ENCODE measurements at places on chromosomes 6 and 20.

DNA sequence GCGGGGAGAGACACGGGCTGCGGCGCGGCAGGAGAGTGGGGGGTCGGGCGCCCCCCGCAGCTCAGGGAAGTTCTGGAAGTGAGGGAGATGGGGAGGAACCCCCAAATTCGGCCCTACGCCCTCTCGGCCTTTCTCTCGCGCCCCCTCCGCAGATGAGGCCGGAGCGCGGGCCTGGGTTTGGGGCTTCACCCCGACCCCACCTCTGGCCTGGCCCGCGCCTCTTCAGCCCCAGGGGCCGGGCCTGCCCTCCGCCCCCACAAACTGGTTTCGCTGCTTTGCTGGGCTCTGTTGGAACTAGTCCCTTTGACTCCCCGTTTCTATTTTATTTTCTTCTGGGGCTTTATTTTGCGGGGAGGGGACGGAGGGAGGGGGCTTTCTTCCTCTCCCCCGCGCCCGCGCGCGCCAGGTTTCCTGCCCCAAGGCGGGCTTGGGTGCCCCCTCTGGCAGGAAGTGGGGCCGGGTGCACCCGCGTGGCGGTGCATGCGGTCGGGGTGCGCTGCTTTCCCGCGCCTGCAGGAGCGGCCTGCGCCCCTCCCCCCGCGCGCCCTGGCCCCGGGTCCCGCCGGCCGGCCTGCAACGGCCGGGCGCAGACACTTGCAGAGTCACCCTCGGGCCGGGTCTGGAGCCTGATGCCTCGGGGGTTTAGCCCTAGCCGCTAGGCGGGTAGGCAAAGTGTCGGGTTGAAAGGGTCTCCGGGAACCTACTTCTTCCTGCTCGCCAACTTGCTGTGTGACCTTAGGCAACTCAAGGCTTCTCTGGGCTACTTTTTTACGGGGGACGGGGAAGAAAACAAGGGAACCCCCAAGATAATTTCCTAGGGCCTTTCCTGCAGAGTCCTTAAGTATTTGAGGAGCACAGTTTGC is 1.3 kb downstream of the HMGA1 start:
- no peaks in the 10 kb centered on the region for H3K27me3 ChIP-seq
- peak overlapping the region; percentile 86 for H3K27ac ChIP-seq
- peak; percentile 79 for DNase-seq
- peaks cover 22% of the 10 kb centered on the region for H3K4me1 ChIP-seq
- no peaks in the 10 kb centered on the region for H3K36me3 ChIP-seq

- H3K4me3 ChIP-seq, result no peak overlapping the region
- no peak for DNase-seq
- no peaks in the 10 kb centered on the region for H3K4me1 ChIP-seq
Measured at GRCh38 chr6:46773201-46773855, 19.9 kb upstream of the MEP1A start.

- peaks cover 29% of the 10 kb centered on the region for H3K36me3 ChIP-seq
- H3K27me3 ChIP-seq, result no peaks in the 10 kb centered on the region
- DNase-seq, result no peak
- H3K27ac ChIP-seq, result peak overlapping the region; percentile 5
Measured at GRCh38 chr6:90256698-90257485, 39.8 kb downstream of the BACH2 start.

DNA sequence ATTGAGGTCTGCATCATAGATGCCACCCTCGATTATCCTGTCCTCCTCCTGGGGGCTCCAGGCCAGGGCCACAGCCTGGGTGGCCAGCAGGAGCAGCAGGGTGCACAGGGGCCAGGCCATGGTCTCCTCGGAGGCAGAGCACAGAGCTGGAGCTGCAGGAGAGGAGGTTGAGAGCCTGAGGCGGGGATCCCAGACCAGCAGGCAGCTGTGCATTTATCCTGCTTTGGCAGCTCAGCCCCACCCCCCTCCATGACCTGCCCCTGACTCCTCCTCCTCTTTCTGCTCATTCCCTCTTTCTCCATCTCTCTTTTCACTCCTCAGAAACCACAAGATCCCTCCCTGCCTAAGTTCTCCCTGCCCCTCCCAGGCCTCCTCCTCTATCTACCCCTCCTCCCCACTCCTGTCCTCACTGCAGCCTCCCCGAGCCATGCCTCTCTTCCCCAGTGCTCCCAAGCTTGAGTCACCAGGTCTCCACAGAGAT is at the start of gene CST2:
TSS of gene CST2 (minus strand) at position 189 of the 481 bp plus-strand sequence. CDS start at position 120, 69 bp downstream.
- DNase-seq, result no peak
- H3K27ac ChIP-seq, result no peak within 1 kb of the TSS
- H3K4me3 ChIP-seq, result no peak within 1 kb of the TSS
- no peaks in the 10 kb centered on the region for H3K27me3 ChIP-seq
- H3K4me1 ChIP-seq, result no peaks in the 10 kb centered on the region

- peak overlapping the region; percentile 59 for H3K27ac ChIP-seq
- H3K36me3 ChIP-seq, result no peaks in the 10 kb centered on the region
- H3K27me3 ChIP-seq, result no peaks in the 10 kb centered on the region
- H3K4me1 ChIP-seq, result peaks cover 24% of the 10 kb centered on the region
- peak; percentile 48 for DNase-seq
Measured at GRCh38 chr6:18359237-18359885, 27.8 kb upstream of the RNF144B start.

GRCh38 chr6:125004198-125004597 is 42.0 kb downstream of the RNF217 start:
- H3K4me1 ChIP-seq, result no peaks in the 10 kb centered on the region
- no peaks in the 10 kb centered on the region for H3K27me3 ChIP-seq
